ENCODE measurements at places on chromosomes 12 and 14. TPM values are rescaled to one million over a fixed set of nuclear protein-coding genes. Genes with fewer than 3 reads are reported as not detected.

GRCh38 chr12:128385736-128386135 is 118.8 kb downstream of the TMEM132C start:
- H3K4me3 ChIP-seq, result no peak overlapping the region
- no peaks in the 10 kb centered on the region for H3K27me3 ChIP-seq
- no peak for DNase-seq
- H3K27ac ChIP-seq, result no peak overlapping the region

Gene AACS
- polyA plus RNA-seq, result 11.8 TPM

Gene FRMD6
- 0.67 TPM for polyA plus RNA-seq

- no peaks in the 10 kb centered on the region for H3K4me1 ChIP-seq
- no peak overlapping the region for H3K4me3 ChIP-seq
- H3K27ac ChIP-seq, result no peak overlapping the region
These were observed 44.8 kb upstream of the PTHLH start for GRCh38 chr12:28017126-28017872.

DNA sequence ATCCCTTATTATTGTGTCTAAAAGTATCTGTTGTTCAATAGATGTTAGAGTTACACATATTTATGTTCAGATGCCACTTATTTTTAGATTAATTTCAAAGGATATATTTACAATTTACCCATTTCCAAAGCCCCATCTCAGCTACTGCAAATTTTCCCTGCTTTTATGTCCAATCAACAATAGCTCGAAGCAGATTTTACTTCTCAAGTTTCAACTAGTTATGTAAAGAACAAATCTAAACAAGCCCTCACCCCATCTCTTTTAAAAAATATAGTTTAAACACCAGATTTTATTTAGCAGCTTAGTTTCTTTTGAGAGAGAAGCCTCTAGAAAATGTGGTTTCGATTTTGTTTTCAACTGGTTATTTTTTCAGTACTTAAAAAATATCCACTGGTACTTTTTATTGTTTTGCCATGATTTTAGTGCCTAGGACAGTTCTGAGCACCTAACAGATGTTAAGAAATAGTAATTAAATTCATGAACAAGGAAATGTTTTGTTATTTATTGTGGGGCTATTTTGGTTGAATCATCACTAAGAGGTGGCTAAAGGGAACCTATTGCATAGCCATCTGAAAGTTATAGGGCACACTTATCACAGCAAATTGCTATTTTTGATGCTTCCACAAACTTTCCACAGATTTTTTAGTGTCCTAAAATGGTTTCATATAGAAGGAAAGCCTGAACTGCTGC is 96.2 kb upstream of the BMP4 start:
- H3K4me3 ChIP-seq, result no peak overlapping the region
- no peaks in the 10 kb centered on the region for H3K36me3 ChIP-seq
- H3K27me3 ChIP-seq, result no peaks in the 10 kb centered on the region
- H3K4me1 ChIP-seq, result no peaks in the 10 kb centered on the region
- no peak for DNase-seq

Gene CCDC196
- not detected for polyA plus RNA-seq

GRCh38 chr12:63904653-63905052 is 60.2 kb downstream of the SRGAP1 start:
- no peak overlapping the region for H3K4me3 ChIP-seq
- H3K36me3 ChIP-seq, result no peaks in the 10 kb centered on the region
- no peak overlapping the region for H3K27ac ChIP-seq
